ENCODE measurements at places on chromosomes 6 and 20. TPM values are rescaled to one million over a fixed set of nuclear protein-coding genes. Genes with fewer than 3 reads are reported as not detected.

The CGA gene
- total RNA-seq: not detected

The RAD21L1 gene
- total RNA-seq: 1.3 TPM

GRCh38 chr6:137805622-137806021 is 61.4 kb upstream of the TNFAIP3 start:
- peaks cover 3% of the 10 kb centered on the region for H3K4me1 ChIP-seq
- H3K27ac ChIP-seq: no peak overlapping the region
- no peak for DNase-seq
- no peaks in the 10 kb centered on the region for H3K36me3 ChIP-seq
- no peak overlapping the region for H3K4me3 ChIP-seq

DNA sequence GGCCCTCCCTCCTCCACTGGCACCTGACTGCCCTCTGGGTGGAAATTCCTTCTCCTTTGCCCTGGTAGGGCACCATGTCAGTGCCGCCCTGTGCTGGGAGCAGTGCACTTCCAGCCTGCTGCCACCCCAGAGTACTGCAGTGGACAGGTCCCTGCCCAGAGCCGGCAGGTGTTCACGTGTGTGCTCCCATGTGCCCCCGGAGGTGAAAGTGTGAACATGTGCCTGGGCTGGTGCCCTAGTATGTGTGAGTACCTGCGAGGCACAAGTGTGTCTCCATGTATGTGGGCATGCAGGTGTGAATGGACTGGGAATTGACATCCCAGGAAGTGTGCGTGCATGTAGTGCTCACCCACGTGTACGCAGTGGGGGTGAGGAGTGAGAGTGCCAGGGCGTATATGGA is 29.4 kb downstream of the SDCBP2 start:
- no peaks in the 10 kb centered on the region for H3K36me3 ChIP-seq
- no peak overlapping the region for H3K27ac ChIP-seq
- no peak overlapping the region for H3K4me3 ChIP-seq
- DNase-seq: peak; percentile 85

GRCh38 chr6:43335469-43335868 is 26.8 kb upstream of the CRIP3 start:
- no peak for DNase-seq
- no peak overlapping the region for H3K4me3 ChIP-seq
- H3K27me3 ChIP-seq: no peaks in the 10 kb centered on the region
- H3K4me1 ChIP-seq: no peaks in the 10 kb centered on the region
